ENCODE measurements at places on chromosomes 6 and 20.
A peak's percentile ranks its signal among the peaks of the same experiment; 100 is the strongest.

DNA sequence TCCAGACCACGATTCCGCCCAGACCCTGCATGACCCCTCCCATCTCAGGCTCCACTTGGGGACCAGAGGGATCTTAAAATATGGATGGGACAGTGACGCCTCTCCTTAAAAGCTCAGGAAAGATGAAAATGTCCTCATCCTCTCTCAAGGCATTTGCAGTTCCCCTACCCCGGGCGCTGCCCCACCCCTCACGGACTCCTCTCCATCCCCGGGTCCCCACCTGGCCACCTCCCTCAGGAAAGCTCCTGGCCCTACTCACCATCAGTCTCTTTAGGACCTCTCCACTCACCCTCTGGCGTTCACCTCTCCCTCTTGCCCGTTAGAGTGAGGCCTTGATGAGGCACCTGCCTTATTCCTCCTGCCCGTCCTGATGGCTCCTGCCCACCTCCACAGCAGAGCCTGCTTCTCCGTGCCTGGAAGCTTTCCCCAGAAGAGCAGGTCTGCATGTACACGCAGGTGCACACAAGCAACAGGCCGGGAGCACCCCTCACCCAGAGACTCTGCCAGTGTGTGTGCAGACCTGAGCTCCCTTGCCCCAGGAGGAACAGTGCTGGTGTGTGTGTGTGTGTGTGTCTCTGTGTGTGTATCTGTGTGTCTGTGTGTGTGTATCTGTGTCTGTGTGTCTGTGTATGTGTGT is 105.6 kb upstream of the NXT1 start:
- DNase-seq = no peak

GRCh38 chr6:24183584-24183983 is 57.6 kb downstream of the NRSN1 start:
- no peak for DNase-seq

GRCh38 chr6:127381384-127381783 is 38.0 kb upstream of the ECHDC1 start:
- no peak for DNase-seq

GRCh38 chr20:36967636-36968035 is 16.1 kb upstream of the SAMHD1 start:
- no peak for DNase-seq

- no peak for DNase-seq
Observed at GRCh38 chr6:159378411-159379328, 209.5 kb downstream of the FNDC1 start.

DNA sequence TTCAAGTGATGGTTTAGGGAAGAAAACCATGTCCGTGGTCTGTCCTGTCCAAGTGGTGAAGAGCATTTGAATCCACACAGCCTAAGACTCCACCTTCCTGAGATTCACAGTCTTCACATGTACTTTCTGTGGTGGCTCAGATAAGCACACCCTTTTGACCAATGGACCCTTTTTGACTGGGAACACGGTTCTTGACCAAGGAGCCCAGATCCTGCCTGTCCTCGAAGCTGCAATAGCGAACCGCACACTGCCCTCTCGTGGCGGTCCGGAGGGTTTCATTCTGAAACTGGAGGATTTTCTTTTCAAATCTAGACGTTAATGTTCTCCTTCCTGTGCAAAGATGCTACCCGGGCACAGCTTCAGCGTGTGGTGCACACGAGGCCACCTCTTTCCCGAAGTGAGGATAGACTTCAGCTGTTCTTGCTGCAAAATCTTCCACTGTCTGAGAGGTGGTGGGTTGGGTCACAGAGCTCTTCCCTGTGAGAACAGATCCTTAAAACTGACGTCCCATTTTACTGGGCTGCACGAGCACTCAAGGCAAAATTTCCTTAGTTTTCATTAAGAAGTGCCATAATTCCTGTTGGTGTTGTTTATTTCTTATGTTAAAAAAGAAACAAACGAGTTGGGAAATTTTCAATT is 90.5 kb downstream of the SYNJ2 start:
- peak; percentile 63 for DNase-seq

GRCh38 chr6:100846276-100846675 is 34.9 kb downstream of the ASCC3 start:
- DNase-seq = no peak

GRCh38 chr20:59123011-59123677 is 40.5 kb upstream of the ZNF831 start:
- DNase-seq = no peak

- DNase-seq = no peak
Observed at GRCh38 chr20:32433311-32434021, 75.3 kb downstream of the ASXL1 start.

GRCh38 chr6:135231469-135231844 is 50.3 kb downstream of the MYB start:
- DNase-seq = no peak

DNA sequence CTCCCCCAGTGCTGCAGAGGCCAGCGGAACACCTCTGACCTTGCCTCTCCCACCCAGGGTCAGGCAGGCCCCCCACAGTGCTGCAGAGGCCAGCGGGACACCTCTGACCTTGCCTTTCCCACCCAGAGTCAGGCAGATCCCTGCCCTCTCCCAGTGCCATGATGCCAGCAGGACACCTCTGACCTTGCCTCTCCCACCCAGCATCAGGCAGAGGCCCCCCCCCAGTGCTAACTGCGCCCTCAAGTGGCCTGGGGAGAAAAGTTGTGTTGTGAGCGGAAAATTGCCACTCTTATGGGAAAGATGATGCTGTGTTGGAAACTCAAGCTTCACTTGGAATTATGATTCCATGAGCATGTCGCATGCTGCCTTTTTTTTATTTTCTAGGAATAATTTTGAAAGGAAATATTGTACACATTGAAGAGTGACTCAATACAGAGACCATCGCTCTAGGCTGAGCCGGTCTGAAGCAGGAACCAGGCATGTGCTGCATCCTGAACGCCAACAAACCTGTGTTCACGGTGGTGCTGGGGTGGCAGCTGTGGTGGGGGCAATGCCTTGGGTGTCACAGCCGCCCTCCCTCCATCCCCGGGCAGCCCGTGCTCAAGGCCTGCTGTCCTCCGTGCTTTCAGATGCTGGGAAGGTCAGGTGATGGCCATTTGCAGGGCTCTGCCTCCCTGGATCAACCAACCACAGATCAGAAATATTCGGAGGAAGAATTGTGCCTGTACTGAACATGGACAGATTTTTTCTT is 98.6 kb downstream of the CDH4 start:
- DNase-seq = peak; percentile 23

DNA sequence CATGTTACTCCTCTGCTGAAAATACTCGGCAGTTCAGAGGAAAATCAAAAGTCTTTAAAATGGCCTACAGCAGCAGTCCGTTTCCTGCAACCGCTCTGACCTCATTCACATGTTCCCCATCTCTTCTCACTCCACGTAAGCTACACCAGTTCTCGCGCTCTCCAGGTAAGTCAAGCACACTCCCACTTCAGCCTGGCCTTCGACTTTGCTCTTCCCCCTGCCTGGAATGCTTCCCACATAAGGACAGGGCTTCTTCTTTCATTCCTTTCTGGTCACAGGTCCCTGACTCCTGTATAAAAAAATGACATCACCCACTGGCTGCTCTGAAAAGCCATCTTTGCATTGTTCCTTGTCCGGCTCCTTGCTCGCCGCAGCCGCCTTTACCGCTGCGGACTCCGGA is 42.7 kb downstream of the MGME1 start:
- DNase-seq = no peak

GRCh38 chr6:156336089-156336488 is 441.1 kb upstream of the ARID1B start:
- no peak for DNase-seq

- no peak for DNase-seq
Observed at GRCh38 chr20:35563834-35564233, 22.0 kb downstream of the ERGIC3 start.

GRCh38 chr6:66772800-66773199 is 1065.8 kb upstream of the EYS start:
- no peak for DNase-seq

GRCh38 chr6:108945681-108946159 is 97.5 kb downstream of the ARMC2 start:
- DNase-seq = no peak

- DNase-seq = no peak
Observed at GRCh38 chr20:7207186-7207798, 439.8 kb downstream of the BMP2 start.

DNA sequence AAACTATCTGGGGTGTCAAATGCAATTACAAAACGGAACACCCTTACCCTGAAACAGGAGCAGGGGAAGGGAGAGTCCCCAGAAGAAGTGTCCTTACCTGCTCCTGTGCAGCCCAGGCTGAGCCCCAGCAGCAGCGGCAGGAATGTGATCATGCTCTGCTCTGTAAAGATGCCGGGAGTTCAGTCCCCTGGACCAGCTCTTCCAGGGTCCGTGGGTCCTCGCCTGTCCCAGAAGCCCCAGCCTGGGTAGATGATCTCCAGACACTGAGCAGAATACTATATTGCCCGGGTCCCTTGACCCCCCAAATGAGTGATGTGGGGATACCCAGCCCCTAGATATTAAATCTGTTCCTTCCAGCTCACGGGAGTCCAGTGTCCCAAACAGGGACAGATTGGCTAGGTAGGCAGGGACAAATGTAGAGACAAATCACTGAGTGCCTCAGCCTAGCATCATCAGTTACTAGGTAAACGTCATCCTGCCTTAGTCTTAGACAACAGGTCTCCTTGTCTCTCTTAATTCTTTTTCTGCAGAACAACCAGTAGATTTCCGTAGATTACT is at the start of gene HLA-DMB:
Gene HLA-DMB (minus strand): TSS at position 373 of the 558 bp plus-strand sequence. CDS start 221 bp downstream, at position 152.
- no peak for DNase-seq

DNA sequence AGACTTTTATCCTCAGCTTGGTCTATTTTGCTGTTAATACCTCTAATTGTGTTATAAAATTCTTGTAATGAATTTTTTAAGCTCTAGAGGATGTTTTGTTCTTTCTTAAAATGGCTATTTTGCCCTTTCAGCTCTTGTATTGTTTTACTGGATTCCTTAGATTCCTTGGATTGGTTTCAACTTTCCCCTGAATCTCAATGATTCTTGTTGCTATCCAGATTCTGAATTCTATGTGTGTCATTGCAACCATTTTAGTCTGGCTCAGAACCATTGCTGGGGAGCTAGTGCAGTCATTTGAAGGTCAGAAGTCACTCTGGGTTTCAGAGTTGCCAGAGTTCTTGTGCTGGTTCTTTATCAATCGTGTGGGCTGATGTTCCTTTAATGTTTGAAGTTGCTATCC is 37.1 kb downstream of the OTOR start:
- DNase-seq = no peak

DNA sequence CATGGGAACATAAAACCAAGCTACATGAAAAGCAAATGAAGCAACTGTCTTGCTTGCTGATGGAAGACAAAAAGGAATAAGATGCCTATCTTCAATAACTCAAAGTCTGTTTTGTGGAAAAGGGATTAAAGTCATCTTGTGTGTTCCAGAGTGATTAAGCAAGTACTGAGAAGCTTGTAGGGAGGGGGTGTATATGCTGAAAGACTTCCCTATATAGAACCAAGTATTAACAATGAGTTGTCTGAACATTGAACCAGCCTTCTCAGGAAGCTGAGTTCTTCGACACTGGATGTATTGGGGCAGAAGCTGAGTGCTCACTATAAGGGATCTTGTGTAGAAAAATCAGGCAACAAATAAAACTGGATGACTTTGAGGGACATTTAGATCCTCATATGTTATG is 451.8 kb downstream of the CD83 start:
- DNase-seq = no peak

GRCh38 chr6:169513478-169514193 is 188.2 kb downstream of the WDR27 start:
- no peak for DNase-seq

- DNase-seq = no peak
Observed at GRCh38 chr6:157569543-157569942, 188.6 kb downstream of the ZDHHC14 start.

GRCh38 chr6:137261761-137262160 is 42.6 kb upstream of the IFNGR1 start:
- no peak for DNase-seq

DNA sequence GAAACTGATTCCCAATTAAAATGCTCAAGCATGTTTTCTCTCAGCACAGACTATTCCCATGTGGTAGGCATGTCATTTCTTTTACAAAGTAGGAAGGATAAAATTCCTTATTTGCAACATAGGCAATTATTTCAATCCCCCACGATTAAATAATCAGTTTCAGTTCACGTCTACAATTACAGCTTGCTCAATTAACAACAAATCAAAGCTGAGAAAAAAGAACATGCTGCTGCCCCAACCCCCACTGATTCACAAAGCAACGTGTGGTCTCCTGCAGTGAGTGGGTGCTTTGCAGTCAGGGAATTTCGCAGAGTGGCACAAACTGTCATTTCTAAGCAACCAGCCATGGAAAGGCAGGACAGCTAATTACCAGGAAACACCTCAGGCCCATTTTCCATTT is 17.0 kb downstream of the RNASET2 start:
- DNase-seq = no peak

GRCh38 chr6:158020272-158020711 is 38.6 kb downstream of the SYNJ2 start:
- no peak for DNase-seq

GRCh38 chr6:155125906-155126305 is 130.8 kb downstream of the TIAM2 start:
- DNase-seq = no peak

- peak; percentile 60 for DNase-seq
Observed at GRCh38 chr6:79868098-79868722, 79.1 kb downstream of the ELOVL4 start.

GRCh38 chr6:126620719-126621118 is 280.8 kb downstream of the CENPW start:
- no peak for DNase-seq

DNA sequence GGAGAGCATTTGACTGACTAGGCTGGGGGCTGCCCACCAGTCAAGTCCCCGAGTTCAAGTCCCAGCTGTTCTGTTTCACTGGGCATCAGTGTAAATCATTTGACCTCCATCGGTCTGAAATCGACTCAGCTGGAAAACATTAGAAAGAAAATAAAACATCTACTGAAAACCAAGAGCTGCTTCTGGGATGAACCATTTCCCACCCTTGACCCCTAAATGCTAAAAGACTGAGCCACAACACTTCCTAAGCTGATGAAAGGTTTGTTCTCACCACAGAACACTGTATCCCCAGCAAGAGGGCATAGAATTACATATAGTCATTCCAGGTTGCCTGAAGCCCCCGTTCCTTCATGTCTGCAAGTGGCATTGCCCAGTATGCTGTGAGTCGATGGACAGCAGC is 237.0 kb upstream of the TAB2 start:
- DNase-seq = no peak

DNA sequence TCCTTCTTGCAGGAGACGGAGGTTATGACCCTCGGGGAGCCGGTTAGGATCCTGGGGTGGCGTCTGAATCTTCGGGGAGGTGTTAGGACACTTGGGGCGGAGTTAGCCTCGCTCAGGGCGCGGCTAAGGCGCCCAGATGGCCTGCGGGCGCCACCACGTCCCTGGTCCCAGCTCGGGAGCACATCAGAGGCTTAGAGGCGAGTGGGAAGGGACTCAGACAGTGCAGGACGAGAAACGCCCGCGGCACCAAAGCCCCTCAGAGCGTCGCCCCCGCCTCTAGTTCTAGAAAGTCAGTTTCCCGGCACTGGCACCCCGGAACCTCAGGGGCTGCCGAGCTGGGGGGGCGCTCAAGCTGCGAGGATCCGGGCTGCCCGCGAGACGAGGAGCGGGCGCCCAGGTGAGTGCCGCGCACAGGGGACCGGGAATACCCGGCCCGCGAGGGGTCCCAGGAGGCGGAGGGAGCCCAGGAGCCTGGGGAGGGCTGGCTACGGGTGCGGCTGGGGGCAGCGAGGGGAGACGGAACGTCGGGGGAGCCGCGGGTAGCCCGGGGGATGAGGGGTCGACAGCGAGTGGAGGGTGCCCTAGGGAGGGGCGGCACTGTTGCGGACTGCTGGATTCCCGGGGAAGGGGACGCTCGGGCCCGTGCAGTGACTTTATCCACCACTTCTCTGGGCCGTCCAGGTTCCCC is at the start of gene HCK:
Gene HCK (plus strand): TSS at position 153 of the 688 bp plus-strand sequence.
- DNase-seq = no peak

GRCh38 chr20:54098047-54098446 is 27.7 kb upstream of the BCAS1 start:
- no peak for DNase-seq
